ENCODE measurements at places on chromosomes 1 and 21.

- no peak for DNase-seq
Observed at GRCh38 chr1:164754088-164754600, 195.2 kb downstream of the PBX1 start.

DNA sequence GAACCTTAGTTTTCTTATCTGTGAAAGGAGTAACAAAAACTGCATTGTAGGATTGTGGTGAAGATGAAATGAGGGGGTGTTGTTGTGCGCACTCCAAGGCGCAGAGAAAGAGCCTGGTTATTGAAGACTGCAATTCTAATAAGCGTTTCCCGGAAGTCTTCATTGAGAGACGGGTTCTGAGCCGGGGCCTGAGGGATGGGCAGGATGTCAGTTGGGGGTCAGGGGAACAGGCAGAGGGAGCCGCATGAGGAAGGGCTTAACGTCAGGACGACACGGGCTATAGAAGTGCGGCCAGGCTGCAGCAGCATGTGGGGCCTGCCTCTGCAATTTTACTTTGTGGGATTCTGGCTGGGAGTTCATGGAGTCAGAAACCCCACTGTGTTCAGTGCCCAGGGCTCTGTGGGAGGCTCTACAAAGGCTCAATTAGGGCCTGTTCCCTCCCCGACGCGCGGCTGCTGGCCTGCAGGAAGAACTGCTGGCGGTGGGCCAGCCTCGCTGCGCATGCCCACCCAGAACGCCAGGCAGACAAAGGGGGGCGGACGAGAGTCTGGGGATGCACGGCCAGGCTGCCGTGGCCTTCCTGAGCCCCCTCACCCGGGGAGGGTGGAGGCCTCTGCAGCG is 20.7 kb downstream of the TRIM62 start:
- no peak for DNase-seq

GRCh38 chr21:43866659-43867331 is 1.8 kb downstream of the AGPAT3 start:
- DNase-seq: peak; percentile 78

GRCh38 chr21:46431884-46432488 is 26.7 kb upstream of the DIP2A start:
- no peak for DNase-seq

- DNase-seq: no peak
Observed at GRCh38 chr1:162088281-162088969, 18.9 kb downstream of the NOS1AP start.

All from activated CD4-positive, alpha-beta T cell treated with anti-CD3 and anti-CD28 coated beads, Interleukin-10, Interleukin-2, amounts not matched to agents 100 ng/mL and 50 ng/mL, durations not matched to agents 16 hours and 8 hours (primary cell).